MCF 10A (cell line): ENCODE measurements at places on chromosomes 11 and 22.

GRCh38 chr11:7667460-7667859 lies 5.8 kb downstream of the CYB5R2 start:
- no peaks in the 10 kb centered on the region for H3K27me3 ChIP-seq
- DNase-seq: no peak
- peaks cover 6% of the 10 kb centered on the region for H3K36me3 ChIP-seq

DNA sequence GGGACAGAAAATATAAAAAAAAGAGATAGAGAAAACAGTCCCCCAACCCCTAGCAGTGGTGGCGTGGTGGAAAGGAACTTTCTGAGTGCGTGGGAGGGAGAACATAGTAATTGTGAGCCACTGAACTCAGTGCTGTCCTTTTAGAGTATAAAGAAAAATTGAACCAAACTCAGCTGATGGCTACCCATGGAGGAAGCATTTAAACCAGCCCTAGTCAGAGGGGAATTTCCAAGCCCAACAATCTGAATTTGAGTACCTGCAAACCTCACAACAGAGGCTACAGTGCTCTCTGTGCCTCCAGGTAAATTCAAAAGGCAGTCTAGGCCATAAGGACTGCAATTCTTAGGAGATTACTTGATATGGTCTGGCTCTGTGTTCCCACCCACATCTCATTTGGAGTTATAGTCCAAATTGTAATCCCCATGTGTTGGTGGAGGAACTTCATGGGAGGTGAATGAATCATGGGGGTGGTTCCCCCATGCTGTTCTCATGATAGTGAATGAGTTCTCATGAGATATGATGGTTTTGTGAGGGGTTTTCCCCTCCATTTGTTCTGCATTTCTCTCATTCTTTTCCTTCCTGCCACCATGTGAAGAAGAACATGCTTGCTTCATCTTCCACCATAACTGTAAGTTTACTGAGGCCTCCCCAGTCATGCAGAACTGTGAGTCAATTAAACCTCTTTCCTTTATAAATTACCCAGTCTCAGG lies 687.8 kb downstream of the FAM181B start:
- H3K4me3 ChIP-seq: no peak overlapping the region
- no peak overlapping the region for H3K27ac ChIP-seq
- H3K4me1 ChIP-seq: no peaks in the 10 kb centered on the region
- H3K27me3 ChIP-seq: peaks cover 18% of the 10 kb centered on the region
- no peaks in the 10 kb centered on the region for H3K36me3 ChIP-seq
- DNase-seq: no peak

DNA sequence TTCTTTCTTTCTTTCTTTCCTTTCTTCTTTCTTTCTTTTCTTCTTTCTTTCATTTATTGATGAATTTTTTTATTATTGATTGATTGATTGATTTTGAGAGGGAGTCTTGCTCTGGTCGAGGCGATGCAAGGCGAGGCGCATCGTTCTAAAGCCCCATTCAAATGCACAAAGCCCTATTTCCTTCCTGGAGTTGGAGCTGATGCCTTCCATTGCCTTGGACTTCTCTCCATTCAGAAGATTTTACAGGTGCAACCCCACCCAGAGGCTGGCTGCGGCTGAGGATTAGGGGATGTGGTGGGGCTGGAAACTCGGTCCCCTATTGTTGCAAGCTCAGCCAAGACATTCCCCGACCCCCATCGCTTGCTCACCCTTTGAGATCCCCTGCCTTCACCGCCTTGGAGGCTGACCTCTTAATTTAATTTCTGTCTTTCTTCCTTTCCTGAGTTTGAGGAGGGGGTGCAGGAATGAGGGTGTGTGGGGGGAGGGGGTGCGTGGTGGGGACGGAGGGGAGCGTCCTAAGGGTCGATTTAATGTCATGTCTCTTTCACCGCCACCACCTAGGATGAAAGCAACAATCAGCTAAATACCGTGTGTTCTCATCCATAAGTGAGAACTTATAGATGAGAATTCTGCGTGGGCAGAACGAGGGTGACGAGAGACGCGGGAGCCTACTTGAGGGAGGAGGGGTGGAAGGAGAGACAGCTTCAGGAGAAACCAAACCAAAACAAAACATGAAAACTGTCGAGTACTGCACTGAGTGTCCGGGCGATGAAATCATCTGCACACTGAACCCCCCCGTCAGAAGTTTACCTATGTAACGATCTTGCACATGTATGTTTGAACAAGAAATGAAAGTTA lies 3913.9 kb upstream of the OR11H1 start:
- no peak overlapping the region for H3K4me3 ChIP-seq
- H3K27ac ChIP-seq: no peak overlapping the region
- no peak for DNase-seq
- no peaks in the 10 kb centered on the region for H3K4me1 ChIP-seq
- H3K27me3 ChIP-seq: no peaks in the 10 kb centered on the region
- peaks cover 10% of the 10 kb centered on the region for H3K36me3 ChIP-seq

- H3K27ac ChIP-seq: no peak overlapping the region
- no peaks in the 10 kb centered on the region for H3K4me1 ChIP-seq
- no peak overlapping the region for H3K4me3 ChIP-seq
- no peaks in the 10 kb centered on the region for H3K27me3 ChIP-seq
- no peak for DNase-seq
- H3K36me3 ChIP-seq: no peaks in the 10 kb centered on the region
These were observed 186.3 kb upstream of the B3GAT1 start for GRCh38 chr11:134598368-134598767.

DNA sequence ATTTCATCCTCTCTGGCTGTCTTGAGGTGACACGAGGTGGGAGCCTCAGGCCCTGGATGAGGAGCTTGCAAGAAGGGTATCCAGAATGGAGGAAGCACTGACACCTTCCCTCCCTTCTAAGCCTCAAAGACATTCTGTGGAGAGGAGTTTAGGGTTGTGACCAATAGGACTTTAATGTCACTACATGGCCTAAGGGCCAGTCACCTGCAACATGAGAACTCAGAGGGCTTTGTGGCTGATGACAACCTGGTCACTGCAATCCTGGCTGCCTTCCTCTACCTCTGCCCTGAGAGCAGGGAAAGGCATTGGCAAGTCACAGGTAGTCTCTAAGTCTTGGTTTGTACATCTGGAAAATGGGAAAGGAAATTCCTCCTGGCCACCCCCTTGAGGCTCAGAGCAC lies 33.7 kb downstream of the PISD start:
- DNase-seq: no peak
- no peak overlapping the region for H3K4me3 ChIP-seq
- H3K4me1 ChIP-seq: peaks cover 12% of the 10 kb centered on the region
- no peak overlapping the region for H3K27ac ChIP-seq

- H3K4me3 ChIP-seq: no peak overlapping the region
- H3K27me3 ChIP-seq: peaks cover 60% of the 10 kb centered on the region
- H3K27ac ChIP-seq: no peak overlapping the region
- DNase-seq: no peak
- peaks cover 5% of the 10 kb centered on the region for H3K4me1 ChIP-seq
These were observed 33.6 kb downstream of the USH1C start for GRCh38 chr11:17510507-17511206.

GRCh38 chr11:33437529-33437928 lies 180.3 kb downstream of the HIPK3 start:
- no peaks in the 10 kb centered on the region for H3K36me3 ChIP-seq
- no peak for DNase-seq
- no peak overlapping the region for H3K27ac ChIP-seq
- no peaks in the 10 kb centered on the region for H3K27me3 ChIP-seq
- no peaks in the 10 kb centered on the region for H3K4me1 ChIP-seq

GRCh38 chr22:17258788-17259148 lies 39.5 kb upstream of the ADA2 start:
- H3K27me3 ChIP-seq: no peaks in the 10 kb centered on the region
- no peak for DNase-seq
- H3K36me3 ChIP-seq: no peaks in the 10 kb centered on the region
- no peaks in the 10 kb centered on the region for H3K4me1 ChIP-seq
- no peak overlapping the region for H3K4me3 ChIP-seq

- H3K36me3 ChIP-seq: no peaks in the 10 kb centered on the region
- no peak overlapping the region for H3K4me3 ChIP-seq
- no peaks in the 10 kb centered on the region for H3K4me1 ChIP-seq
- DNase-seq: no peak
- no peaks in the 10 kb centered on the region for H3K27me3 ChIP-seq
These were observed 813.3 kb downstream of the OPCML start for GRCh38 chr11:132718711-132719671.

DNA sequence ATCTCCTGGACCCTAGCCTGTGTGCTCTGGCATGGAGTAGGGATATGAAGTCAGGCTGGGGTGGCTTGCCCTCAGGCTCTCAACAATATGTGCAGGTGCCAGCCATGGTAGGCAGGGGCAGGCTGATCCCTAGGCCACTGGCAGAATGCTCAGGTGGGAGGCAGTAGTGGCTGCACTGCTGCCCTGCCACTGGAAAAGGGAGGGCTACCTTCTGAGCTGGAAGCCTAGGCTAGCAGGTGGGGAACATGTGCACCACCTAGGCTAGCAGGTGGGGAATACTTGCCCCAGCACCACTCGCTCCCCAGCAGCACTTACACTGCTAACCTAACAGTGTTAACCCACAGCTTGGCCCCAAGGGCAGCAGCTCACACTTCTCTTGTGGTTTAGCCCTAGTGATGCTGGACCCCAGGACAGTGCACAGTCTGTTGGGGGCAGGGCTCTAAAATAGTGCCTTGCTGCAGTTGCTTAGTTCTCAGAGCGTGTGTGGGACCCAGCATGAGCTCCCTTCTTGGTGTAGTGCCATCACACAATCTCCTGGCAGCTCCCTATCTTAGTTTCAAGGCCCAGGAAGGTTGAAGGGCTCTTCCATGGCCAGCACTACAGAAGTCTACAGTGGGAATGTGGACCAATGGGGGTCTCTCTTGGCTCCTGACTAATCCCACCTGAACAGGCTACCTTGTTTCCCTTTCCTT lies 130.8 kb downstream of the FCHSD2 start:
- DNase-seq: no peak
- no peak overlapping the region for H3K27ac ChIP-seq
- H3K36me3 ChIP-seq: no peaks in the 10 kb centered on the region

DNA sequence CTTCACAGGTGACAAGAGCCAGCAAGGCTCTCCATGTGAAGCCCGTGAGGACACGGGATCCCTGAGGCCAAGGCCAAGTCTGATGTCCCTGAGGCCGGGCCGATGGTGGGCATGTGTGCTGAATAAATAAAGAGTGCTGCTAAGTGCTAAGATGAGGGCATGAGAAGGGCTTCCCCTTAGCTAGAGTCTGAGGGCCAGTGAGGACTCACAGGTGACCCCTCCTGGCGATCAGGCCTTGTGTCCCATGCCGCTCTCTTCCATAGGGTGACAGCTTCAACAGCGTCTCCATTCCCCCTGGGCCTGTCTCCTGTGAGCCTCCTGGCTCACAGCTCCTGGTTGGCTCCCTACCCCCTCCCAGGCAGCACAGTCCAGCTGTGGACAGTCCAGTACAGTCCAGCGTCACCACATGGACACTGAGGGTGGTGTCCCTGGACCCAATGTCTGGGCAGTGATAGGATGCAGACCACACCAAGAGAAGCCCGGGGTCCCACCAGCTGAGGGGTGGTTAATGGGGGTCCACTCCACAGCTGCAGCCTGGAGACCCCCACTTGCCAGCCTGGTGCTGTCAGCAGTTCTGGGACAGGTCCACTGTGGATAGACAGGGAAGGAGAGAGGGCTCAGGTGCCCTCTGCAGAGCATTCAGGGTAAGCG lies 1033.2 kb downstream of the TBC1D22A start:
- no peak for DNase-seq
- no peak overlapping the region for H3K4me3 ChIP-seq
- H3K27ac ChIP-seq: no peak overlapping the region
- H3K27me3 ChIP-seq: peaks cover 1% of the 10 kb centered on the region
- peaks cover 4% of the 10 kb centered on the region for H3K36me3 ChIP-seq
